GM23338 (cell line): ENCODE measurements at places on chromosomes 6 and 20.
A peak's percentile ranks its signal among the peaks of the same experiment; 100 is the strongest.

DNA sequence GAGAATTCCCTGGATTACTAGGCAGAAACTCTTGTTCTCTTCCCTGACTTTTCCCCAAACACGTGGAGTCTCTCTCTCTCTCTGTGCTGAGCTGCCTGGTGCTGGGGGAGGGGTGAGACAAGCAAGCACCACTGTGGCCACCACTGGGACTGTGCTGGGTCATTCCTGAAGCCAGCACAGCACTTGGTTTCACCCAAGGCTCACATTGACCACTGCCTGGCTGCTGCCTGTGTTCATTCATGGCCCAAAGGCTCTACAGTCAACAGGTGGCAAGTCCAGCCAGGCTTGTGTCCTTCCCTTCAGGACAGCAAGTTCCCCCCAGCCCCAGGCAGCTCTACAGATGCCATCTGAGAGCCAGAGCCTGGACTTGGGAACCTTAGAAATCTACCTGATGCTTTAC, 92.2 kb downstream of the CTNNBL1 start:
- DNase-seq = peak; percentile 21

- no peak for DNase-seq
Measured at GRCh38 chr6:36805096-36805797, 34.0 kb downstream of the CPNE5 start.

DNA sequence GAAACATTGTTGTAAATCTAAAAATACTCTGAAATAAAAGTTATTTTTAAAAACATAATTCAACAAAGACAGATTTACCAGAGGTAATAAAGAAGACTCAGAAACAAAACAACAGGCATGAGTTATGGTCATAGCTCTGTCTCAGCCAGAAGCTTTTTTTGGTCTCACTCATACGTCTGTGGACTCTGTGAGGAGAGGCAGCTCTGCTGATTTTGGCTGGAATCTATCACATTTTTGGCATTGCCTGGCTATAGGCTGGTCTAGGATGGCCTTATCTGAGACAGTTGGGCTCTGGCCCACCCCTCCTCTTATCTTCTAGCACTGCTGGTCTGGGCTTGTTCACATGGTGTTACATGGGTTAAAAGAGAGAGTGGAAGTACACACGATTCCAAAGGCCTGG, 514.0 kb upstream of the BTBD3 start:
- DNase-seq = no peak

DNA sequence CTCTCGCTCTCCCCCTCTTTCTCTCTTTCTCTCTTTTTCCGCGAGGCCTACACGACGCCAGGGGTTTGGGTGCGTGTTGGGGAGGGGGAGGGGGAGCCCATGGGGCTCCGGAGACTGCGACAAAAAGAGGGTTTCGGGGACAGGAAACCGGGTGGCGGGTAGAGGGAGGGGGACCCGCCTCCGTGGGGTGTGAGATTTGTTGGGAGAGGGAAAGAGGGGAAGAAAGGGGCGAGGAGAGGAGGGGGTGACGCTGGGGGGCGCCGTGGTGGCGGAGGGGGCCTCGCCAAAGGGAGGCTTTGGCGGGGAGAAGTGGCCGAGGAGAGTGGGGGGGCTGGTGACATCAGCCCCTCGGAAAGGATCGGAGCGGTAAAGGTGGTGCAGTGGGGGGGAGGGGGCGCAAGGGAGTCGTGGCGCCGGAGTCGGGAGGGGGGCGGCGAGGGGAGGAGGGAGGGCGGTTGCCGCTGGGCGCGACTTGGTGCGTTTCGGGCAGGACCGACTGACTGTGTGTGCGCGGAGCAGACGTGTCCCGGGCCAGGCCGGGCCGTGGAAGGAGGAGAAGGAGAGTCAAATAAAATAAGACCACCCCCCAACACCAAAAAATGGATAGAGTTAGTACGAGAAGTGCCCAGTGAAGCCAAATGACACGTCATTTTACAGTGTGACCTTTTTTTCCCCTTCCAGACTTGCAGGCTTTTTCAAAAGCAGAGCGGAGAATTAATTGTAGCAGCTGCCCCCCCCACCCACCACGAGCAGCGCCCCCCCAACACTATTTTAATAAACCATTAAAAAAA, 39.8 kb downstream of the GNAS start:
- peak; percentile 78 for DNase-seq

DNA sequence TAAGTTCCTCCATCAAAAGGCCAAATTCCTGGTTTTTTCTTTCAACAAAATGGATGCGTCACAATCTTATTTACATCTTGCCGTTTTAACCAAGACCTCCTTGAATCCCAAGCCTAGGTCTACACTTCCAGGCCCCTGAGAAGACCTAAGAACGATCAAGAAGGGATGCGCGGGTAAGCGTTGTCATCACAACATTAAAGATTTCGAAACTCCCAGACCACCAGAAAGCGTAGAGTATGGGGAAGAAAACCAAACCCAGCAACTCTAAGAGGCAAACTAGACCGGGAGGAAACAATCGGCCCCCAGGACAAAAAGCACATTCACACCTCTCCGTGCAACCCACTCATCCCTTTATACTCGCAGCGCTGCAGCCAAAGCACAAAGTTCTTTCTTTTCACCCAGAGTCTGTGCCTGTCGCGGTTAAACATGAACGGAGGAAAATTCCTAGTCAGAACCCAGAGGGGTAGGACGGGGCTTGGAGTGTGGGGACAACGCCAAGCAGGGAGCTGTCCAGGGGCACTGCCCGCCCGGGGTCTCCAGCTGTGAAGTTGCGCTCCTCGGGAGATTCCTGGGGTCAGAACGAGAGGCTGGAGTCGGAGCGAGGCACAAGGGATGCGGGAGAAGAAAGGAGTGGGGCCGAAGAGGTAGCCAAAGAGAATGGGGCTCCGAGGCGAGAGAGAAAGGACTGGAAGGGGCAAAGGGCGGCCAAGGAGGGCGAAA, 725 bp downstream of the OSER1 start:
- DNase-seq = peak; percentile 64

DNA sequence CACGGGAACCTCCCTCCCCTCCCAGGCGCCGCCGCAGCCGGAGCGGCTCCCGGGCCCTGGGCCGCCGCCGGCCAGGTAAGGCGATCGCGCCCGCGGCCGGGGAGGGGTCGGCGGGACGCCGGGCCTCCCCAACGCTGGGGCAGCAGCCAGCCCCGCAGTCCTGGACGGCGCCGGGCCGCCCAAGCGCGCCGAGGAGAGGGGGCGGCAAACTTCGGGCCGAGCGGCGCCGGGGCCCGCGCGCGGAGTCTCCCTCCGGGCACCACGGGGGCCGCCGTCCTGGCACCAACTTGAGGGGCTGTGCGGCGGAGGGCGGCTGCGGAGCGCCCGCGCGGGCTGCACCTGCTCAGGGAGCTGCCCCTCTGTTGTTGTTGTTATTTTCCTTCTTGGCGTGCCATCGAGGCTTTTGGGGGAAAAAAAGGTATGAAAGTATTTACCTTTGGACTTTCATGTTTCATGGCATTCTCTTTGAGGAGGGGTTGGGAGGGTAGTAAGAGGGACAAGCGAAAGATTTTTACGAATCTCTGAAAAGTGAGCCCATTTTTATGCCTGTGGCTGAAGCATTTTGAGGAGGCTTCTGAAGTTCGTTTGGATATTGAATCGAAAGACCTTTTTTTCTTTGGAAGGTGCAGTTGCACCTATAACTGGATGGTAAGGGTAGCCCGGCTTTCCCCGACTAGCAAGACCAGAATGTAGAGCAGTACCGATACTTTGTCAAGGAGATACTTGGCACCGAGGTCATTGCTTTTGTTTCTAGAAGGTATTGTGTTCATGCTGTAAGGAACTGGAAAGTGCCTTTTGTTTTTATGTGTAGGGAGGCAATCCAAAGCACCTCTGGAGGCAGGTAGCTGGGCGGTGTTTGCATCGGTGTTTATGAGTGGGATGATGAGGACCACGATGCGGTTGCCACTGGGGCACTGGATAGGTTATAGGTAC, at the start of gene RNF182:
Gene RNF182 (plus strand): TSS at position 4 of the 933 bp plus-strand sequence. CDS start 52,168 bp downstream, outside the sequence.
- DNase-seq = peak; percentile 49

GRCh38 chr6:105511639-105512038, 108.8 kb upstream of the PREP start:
- DNase-seq = no peak

- no peak for DNase-seq
Measured at GRCh38 chr6:37695857-37696219, 1.8 kb downstream of the MDGA1 start.

DNA sequence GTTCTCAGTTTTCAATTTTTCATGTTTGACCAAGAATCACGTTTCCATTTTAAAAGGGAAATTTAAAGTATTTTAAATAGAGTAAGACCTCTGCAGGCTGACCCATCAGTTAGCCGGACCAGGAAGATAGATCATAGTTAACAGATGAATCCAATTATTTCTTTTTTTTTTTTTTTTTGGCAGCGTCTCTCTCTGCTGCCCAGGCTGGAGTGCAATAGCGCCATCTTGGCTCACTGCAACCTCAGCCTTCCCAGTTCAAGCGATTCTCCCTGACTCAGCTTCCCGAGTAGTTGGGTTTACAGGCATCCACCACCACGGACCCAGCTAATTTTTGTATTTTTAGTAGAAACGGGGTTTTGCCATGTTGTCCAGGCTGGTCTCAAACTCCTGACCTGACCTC, 256.7 kb upstream of the CNR1 start:
- DNase-seq = peak; percentile 42

DNA sequence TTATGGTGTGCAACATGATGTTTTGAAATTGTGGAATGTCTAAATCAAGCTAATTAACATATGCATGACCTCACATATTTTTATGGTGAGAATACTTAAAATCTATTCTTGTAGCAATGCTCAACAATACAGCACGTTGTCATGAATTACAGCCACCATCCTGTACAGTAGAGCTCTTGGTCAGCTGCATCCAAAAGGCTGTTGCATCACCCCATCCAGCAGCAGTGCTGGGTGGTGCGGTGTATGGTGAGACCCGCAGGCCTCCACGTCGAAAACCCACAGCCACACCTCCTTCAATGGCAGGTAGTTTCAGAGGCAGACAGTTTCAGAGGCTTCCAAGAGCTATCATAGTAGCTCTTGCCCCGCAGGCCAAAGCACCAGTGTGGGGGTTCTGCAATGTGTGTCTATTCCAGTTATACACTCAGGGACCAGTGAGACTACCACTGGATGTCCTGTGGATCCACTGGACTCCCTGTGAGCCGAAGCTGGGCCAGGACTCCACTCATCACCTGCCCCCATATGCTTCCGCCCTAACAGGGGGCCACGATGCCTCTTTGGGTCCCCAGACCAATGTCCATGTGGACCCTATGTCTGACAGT, 23.4 kb downstream of the PACSIN1 start:
- no peak for DNase-seq

- peak; percentile 36 for DNase-seq
Measured at GRCh38 chr20:63625771-63626423, 1.0 kb downstream of the GMEB2 start.

DNA sequence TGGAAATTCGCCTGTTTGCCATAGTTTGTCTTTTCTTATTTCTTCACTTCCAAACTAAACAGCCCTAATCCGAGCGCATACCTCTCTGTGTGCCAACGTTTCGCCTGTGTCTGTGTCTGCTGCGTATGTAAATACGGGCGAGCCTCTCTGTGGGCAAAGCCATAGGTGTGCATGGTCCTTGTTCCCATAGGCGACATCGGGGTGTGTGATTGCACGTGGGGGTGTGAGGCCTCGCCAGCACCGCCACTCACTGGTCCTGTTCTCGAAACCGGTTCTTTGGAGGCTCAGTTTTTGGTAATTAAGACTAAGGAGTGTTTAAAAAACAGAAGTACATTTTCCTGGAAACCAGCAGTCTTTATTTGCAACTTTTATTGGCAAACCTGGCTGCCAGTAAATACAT, 6.0 kb upstream of the FOXC1 start:
- DNase-seq = no peak

DNA sequence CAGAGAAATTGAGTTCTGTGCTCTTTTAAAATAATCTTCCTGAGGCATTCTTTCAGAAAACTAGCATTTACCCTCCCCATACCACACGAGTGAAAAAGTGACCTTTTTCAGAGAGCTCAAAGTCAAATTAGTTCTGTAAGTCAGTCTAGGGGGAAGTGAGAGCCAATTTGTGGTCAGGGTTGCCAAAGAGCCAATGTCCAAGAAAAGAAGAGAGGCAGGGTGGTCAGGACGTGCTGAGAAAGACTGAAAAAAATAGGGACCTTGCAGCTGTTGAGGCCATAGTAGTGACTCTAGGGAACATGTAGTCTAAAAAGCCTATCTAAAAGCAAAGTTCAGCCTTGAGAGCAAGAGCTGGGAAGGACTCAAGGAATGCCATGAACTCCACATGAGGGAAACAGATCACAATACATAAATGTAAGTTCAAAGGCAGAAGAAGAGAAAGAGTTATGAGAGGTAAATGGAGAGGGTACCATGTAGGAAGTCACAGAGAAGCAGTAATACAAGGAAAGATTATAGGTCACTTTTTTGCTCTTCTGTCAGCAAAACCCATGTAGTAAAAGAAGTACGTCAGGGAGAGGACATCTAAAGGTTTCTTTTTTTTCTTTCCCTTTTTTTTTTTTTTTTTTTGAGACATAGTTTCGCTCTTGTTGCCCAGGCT, 565.1 kb upstream of the FLRT3 start:
- DNase-seq = no peak

GRCh38 chr6:29730575-29731126, 7.4 kb downstream of the HLA-F start:
- DNase-seq = no peak

- DNase-seq = no peak
Measured at GRCh38 chr6:44051515-44051914, 75.7 kb downstream of the MRPL14 start.

DNA sequence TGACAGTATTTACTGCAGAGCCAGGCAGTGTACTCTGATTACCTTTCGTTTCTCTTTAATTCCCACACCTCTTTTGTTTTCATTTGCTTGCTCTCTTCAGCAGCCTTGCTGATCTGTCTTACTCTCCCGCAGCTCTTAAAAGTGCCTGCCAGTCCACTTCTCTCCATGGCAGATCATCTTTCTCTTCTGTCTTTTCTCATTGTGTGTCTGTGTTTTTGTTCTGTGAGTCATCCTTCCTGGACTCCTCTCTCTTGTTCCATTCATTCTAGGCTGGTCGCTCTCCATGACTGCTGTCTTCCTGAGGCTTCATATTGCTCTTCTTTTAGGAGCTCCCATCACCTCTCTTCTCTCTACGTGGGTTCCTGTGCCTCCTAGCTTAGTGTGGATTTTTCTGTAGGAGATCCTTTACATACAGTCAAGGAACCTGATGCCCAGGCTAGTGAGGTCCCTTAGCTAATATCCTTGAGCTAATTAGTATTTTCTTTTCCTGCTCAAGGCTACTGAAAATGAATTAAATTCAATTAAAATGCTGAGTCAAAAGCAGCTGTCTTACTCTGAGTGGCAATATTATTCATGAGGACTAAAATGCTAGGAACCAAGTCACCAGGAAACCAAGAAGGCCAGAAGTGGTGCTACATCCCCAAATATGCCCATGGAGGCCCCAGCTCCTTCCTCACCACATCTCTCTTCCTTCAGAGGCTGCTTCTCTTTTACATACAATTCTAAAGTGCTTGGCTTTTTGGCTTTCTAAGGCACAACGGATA, 86.1 kb downstream of the SLX4IP start:
- DNase-seq = no peak
